ENCODE measurements at places on chromosomes 5 and 9. TPM values are rescaled to one million over a fixed set of nuclear protein-coding genes. Genes with fewer than 3 reads are reported as not detected.

DNA sequence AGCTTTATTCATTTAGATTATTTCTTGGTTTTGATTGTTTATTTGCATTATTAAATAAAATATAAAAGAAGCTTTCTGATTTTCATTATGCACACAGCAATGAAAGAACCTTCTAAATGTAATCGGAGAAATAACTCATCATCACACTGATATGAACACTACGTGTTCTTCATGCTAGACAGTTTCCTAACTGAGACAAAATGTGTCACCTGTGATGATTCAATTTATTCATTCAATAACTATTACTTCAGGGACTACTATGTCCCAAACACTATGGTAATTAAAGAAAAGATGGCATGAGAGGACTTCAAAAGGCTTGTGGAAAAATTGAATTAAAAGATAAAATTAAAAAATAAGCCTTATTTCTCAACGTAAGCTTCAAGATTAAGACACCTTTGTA is 118.1 kb downstream of the SPEF2 start:
- no peak for DNase-seq

DNA sequence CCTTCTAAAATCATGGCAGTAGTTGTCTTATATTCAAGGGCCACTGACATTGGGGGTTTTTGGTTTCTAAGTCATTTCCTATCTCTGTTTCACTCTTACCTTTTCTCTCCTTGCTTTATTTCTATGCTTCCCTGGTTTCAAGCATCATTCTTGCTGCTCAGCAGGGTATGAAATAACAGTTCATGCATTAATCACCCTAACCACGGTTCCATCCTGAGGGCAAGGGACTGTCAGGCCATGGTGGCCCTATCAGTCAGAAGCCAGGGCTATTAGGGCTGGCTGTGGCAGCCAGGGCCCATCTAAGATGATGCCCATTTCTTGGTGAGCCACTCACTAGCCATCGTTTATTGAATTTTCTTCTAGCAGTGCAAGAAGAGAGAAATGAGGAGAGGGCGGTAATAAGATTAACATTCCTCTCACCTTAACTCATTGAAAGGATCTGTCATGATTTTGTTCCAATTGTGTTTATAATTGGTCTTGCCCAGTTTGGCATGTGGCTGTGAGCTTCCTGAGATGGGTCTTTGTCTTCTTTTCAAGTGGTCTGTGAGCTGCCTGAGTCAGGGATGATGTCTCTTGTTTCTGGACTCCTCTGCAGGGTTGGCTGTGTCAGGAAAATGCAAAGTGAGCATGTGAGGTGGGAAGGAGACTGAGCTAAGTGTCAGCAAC is 45.2 kb downstream of the CYSTM1 start:
- no peak for DNase-seq

LCN15 gene
- polyA plus RNA-seq = 0.09 TPM

NR2F1 gene
- 179 TPM for polyA plus RNA-seq

MCIDAS gene
- polyA plus RNA-seq = 2.5 TPM

IFNA1 gene
- not detected for polyA plus RNA-seq

KLF9 gene
- polyA plus RNA-seq = 4.4 TPM
